Activated T-cell treated with anti-CD3 and anti-CD28 coated beads for 4 hours (primary cell): ENCODE measurements at places on chromosomes 13 and 19.

DNA sequence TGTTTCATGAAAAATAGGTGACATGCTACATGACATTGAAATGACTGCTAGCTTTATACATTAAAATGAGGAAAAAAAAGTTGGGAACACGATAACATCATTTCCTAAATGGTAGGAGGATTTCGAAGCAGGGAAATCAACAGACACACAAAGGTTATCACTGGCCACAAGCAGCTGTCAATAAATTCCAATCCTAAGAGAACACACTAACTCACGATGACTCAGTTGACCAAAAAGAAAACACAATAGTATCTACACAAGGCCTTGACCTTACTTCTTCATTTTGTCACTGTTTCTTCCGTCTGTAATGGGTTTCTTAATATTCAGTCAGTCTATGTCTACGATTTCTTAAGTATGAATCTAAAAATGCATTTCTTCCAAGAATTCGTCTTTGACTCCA, 36.5 kb downstream of the STARD13 start:
- no peak for DNase-seq

GRCh38 chr13:43838909-43839308, 40.6 kb downstream of the CCDC122 start:
- no peak for DNase-seq

GRCh38 chr13:91879360-91879759, 480.9 kb downstream of the GPC5 start:
- DNase-seq = no peak

DNA sequence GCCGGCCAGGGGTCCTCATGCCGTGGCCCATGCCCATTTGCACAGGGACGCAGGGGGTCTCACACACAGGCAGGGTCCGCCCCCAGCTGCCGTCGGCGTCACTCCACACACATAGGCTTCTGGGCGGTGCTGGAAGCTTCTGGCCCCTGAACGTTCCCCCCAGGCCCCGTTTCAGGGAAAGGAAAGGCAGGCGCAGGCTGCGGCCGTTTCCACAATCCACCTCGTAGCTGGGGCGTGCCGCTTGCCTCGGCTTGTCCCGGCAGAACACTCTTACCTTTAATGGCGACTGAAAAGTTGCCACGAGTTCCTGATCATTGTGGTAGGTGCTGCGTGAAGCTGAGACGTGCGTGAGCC, 53.4 kb downstream of the MCF2L start:
- no peak for DNase-seq

DNA sequence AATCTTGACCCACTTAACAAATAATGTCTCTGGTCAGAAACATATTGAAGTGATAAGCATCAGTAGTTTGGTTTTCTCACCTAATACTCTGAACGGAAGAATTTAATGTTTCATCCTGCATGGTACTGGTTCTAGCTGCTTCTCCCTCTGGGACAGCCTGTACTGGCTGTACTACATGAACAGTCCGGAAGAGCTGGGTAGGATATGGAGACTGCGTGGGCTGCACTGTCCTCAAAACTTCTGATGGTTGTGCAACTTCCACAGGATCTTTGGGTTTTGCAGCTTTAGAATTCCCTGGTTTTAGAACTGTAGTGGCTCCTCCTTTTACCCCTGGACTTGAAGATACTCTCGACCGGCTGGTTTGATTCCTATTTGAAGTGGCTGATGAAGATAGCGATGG, 78.3 kb downstream of the ELF1 start:
- DNase-seq = no peak

DNA sequence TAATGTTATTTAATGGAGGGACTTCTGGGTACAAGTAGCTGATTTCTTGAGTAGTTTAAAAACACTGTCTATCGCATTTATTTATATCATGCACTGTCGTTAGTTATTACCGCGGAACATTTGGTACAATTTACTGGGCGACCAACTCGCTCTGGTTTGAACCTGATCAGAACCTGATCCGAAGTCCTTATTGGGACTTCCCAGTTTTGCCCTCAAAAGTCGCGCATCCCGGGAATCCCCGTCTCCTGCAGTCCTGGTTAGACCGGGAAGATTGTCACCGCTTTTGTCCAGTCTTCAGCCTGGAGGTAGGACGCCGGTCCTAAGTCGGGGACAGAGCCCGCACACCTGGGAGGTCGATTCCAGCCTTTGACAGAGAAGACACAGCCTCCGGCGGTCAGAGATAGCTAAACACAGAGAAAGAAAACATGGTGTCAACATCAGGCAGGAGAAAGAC, 694 bp downstream of the CLN5 start:
- DNase-seq = no peak

DNA sequence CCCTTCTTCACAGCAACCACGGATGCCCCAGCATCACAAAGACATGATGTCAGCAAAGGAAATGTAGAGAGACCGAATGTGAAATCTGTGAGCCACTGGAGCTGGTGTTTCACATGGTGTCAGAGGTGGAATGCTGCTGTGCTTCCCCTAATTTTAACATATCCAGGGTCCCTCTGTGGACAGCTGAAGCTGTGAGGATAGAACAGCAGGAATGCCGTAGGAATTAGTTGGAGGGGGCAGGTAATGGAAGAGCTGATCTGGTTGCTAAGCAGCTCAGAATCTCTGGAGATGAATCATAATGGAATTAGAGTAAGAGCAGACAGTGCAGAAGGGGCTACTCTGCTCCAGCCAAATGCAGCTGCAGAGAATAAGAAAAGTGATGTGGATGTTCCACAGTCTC, 68.9 kb upstream of the ZNF835 start:
- DNase-seq = no peak

- no peak for DNase-seq
These were observed 370.2 kb downstream of the KCTD12 start for GRCh38 chr13:76516013-76516412.

DNA sequence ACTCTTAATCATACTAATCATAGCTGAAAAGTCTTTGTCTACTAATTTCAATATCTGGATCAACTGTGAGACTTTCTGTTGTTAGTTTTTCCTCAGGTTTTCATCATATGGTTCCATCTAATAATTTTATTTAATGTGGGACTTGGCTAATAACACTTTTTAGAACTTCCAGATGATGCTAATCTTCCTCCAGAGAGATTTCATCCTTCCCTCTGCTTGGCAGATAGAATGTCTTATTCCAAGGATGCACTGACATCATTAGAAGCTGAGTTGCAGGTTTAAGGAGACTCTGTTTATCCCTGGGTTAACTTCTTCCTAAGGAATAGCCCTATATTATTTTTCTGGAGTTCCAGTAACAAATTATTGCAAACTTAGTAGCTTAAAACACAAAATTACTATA, 325.6 kb downstream of the COG6 start:
- no peak for DNase-seq

- no peak for DNase-seq
These were observed 29.9 kb downstream of the KCTD15 start for GRCh38 chr19:33826521-33826920.

- DNase-seq = no peak
These were observed 43.0 kb downstream of the RAB20 start for GRCh38 chr13:110518571-110518970.

GRCh38 chr13:80171096-80171495, 169.8 kb downstream of the SPRY2 start:
- DNase-seq = no peak

DNA sequence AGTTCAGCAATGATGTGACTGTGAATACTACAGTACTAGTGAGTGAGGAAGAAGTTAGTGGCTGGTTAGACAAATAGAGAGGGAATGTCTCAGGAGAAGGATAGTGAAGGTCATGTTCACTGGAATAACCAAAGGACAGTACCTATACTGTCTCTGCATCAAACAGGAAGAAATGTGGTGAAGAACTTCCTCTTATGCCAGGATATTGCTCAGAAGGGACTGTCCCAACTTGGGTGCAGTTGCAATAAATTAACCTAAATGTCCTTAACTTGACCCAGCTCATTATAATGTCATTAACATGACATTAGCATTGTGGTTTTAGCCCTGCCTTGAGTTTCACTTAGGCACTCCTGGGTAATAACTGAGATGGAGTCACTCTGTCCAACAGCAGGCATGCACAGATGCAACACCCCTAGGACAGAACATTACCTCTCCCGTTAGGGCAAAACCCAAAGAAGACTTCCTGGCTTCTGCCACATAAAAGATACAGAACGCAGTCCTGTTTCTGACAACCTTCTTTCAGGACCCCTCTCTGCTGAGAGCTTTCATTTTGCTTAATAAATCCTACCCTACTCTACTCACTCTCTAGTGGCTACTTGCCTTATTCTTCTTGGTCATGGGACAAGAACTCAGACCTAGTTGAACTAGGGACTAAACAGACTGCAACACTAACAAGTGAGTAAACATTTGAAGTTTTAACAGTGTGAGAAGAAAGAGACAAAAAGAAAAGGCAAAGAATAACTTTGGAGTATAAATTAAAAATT, 1591.6 kb upstream of the MIR17HG start:
- DNase-seq = no peak

- no peak for DNase-seq
These were observed 135.5 kb downstream of the IRS2 start for GRCh38 chr13:109650861-109651260.

- DNase-seq = no peak
These were observed 39.6 kb upstream of the C1QTNF9 start for GRCh38 chr13:24269821-24270220.
